Thoracic aorta (tissue), 2 donors: ENCODE measurements at places on chromosomes 5 and 9.

DNA sequence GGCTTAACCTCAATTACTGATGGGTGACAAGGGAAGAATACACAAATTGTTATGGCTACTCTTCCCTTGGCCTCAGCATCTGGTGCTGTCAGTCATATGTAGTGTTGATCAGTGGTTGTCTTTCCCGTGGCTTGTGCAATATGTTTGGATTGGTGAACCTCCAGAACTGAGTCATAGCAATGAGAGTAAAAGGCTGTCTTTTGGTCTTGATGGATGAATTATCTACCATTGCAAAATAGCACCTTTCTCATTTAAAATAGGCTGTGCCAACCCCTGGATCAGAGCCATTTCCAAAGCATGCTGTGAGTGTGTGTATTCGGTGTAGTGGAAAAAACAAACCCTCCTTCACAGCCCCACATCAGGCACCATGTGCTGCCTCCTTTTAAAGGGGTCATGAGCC is 14.6 kb upstream of the F2R start:
- DNase-seq, result no peak

DNA sequence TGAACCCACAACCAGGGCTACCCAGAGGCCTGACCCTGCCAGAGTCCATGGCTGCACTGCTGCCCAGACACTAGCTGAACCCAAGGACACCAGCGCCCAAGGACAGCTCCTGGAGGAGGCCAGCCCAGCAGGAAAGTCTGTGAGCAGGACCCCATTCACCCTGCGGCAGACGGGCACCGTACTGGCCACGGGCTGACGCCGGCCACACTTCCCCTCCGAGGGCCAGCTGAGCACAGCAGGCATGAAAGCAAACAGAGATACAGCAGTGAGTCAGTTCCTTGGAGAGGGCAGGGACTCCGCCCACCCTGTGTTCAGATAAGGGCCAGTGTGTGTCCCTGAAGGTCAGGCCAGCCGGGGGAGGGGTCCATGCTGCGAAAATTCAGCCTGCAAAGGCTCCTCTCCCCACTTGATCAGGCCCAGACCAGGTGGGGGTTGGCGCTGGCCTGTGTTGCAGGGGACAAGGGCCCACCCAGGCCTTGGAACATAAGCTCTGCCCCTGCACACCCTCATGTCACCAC is 3.2 kb downstream of the RNF208 start:
- no peak for DNase-seq

- no peak for DNase-seq
Measured at GRCh38 chr9:134433101-134433500, 106.8 kb downstream of the RXRA start.

DNA sequence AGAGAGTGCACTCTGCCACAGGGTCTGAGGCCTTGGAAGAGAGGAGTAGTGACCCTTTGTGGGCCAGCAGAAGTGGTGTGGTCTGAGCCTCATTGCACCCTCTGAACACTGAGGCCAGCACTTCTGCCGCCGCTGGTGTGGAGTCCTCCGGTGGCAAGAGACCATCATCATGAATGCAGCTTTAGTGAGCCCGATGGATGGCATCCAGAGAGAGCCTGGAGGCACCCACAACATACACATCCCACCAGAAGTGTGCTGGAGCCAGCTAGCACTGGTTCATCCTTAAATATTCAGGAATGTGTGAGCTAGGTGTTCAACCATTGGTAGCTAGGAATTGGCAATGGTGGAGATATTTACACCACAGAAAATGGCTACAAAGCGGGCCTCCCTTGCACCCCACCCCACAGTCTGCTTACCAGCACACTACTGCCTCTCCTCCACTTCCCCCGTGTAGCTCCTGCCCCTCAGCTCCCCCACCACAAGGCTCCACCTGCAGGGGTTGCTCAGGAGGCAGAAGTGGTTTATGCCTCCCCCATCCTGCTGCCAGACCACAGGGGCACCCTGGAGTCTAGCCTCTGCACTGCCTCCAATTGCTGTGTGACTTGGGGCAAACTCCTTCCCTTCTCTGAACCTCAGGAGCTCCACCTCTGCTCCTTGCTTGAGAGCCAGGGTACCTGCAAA is 16.4 kb downstream of the SLC6A7 start:
- no peak for DNase-seq

- no peak for DNase-seq
Measured at GRCh38 chr5:111469293-111469896, 42.9 kb downstream of the STARD4 start.

DNA sequence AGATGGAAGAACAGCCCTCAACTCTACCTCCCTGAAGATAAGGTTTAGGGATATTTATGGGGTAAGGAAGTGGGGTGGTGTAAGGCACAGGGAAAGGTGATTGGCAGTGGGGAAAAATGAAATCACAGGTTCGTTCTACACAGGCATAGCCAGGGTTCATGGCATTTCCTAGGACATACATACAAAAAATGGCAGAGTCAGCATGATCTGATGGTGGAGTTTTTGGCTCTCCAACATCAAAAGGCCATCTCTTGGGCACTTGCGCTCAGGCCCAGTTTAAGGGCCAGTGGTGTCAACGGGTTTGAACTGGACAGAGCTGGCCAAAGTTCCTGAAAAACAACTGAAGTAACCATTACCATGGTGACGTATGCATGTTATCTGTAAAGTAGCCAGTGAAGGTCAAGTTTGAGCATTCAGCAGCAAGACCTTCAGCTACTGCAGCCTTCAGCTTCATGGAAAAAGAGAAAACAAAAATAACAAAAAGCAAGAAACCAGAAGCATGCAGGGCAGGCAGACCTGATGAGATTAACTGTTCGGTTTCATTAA is 92.8 kb downstream of the SMARCA2 start:
- DNase-seq, result no peak

- DNase-seq, result no peak
Measured at GRCh38 chr5:168472329-168472728, 13.9 kb upstream of the RARS1 start.

- no peak for DNase-seq
Measured at GRCh38 chr5:173020154-173020581, 36.0 kb upstream of the CREBRF start.

GRCh38 chr9:14306672-14307660 is 7.0 kb downstream of the NFIB start:
- DNase-seq, result no peak

GRCh38 chr9:23412458-23412857 is 413.6 kb downstream of the ELAVL2 start:
- no peak for DNase-seq

GRCh38 chr9:114910541-114910940 is 19.9 kb downstream of the TNFSF8 start:
- DNase-seq, result no peak
